ENCODE measurements at places on chromosomes 5 and 9.

- no peak for DNase-seq
These were observed 191.6 kb upstream of the CTNND2 start for GRCh38 chr5:12095808-12096281.

GRCh38 chr9:17003576-17004240, 131.1 kb upstream of the CNTLN start:
- DNase-seq, result no peak

- DNase-seq, result no peak
These were observed 181.2 kb upstream of the DMAC1 start for GRCh38 chr9:7980691-7981289.

- no peak for DNase-seq
These were observed 36.5 kb upstream of the HSPA9 start for GRCh38 chr5:138611678-138612218.

DNA sequence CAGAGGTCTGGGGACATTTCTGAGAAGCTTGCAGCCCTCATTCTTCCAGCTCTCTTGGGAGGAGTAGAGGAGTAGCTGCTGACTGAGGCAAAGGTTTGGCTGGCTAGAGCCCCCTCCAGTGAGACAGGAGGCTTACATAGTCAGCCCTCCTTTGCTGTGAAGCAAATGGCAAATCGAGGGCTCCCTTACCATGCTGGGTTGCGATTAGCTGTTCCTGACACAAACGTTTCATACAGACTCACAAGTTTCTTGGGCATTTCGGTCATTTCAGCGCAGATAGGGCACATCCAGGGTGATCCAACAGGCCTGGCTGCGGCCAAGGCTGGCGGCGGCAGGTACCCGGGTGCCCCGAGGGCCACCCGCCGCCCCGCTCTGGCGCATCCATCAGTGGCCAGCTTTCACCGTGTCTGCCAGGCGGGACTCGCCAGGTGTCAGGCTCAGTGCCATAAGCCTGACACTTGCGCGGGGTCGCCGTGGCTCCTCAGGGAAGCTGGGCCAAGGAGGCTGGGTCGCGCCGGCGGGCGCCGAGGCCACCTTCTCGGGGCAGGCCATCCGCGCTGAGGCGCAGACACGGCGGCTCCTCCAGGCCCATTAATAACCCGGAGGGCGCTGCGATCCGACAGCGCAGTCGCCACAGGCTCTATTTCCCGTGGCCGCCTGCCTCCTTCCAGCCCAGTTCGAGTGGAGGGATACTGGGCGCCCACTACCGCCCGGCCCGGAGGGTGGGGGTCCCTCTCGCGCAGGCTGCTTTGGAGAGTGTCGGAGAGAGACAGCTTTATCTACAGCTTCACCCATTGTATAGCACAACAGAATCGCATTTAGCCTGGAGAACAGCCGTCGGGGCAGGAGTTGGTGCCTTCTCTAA, 9.1 kb downstream of the PRDM6 start:
- peak; percentile 20 for DNase-seq

DNA sequence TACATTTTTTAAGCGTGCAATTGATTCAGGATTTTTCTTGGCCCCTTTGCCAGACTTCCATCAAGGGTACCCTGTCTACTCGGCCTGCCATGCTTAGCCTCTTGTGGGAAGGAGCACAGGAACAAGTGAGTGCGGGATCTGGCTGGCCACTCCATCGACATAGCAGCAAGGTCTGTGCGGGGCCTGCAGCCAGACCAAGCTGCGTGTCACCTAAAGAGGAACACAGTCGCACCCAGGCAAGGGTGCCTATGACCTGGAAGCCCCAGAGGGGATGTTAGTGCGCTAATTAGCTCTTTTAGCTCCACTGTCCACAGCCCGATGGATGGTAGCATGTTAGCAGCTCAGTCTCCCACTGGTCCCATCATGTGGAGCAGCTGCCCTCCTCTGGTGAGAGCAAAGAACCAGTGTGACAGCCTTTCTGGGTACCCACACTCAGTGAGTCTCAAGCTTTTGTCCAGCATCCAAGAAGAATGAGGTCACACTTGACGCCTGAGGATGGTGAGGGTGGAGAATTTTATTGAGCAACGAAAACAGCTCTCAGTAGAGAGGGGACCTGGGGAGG, 38.7 kb downstream of the FTMT start:
- peak; percentile 16 for DNase-seq

DNA sequence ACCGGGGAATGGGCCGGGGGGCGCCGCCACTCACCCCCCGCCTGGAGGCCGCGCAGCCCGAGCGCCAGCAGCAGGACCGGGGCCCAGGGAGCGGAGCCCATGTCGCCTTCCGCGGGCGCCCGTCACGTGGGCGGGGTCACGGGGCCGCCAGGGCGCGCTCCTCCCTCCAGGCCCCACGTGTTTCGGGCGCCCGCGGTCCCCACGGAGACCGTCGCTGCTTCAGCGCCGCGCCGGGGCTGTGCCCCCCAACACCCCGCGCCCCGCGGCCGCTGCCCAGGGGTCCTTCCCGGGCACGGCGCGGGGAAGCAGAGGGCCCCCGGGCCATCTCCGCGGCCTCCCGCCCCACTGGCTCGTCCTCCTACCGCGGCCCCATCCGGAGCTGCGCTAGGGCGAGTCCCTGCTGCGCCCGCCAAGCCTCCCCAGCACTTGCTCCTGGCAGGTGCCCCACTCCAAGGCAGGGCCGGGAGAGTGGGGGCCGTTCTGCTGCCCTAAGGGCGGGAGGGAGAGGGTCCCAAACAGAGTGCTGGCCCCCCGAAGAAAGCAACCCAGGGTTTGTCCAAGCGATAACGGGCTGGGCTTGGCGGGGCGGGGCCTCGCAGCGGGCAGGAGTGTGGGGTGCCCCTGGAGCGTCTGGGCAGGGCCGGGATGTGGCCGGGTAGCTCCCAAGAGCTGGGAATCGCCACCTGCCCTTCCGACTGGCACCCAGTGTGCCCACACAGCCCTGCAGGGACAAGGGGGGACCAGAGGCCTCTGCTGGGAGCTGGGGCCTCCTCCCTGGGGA, at the start of gene DPP7:
DPP7 (minus strand) TSS at position 121 of the 781 bp plus-strand sequence; CDS start at position 101, 20 bp downstream.
- no peak for DNase-seq

DNA sequence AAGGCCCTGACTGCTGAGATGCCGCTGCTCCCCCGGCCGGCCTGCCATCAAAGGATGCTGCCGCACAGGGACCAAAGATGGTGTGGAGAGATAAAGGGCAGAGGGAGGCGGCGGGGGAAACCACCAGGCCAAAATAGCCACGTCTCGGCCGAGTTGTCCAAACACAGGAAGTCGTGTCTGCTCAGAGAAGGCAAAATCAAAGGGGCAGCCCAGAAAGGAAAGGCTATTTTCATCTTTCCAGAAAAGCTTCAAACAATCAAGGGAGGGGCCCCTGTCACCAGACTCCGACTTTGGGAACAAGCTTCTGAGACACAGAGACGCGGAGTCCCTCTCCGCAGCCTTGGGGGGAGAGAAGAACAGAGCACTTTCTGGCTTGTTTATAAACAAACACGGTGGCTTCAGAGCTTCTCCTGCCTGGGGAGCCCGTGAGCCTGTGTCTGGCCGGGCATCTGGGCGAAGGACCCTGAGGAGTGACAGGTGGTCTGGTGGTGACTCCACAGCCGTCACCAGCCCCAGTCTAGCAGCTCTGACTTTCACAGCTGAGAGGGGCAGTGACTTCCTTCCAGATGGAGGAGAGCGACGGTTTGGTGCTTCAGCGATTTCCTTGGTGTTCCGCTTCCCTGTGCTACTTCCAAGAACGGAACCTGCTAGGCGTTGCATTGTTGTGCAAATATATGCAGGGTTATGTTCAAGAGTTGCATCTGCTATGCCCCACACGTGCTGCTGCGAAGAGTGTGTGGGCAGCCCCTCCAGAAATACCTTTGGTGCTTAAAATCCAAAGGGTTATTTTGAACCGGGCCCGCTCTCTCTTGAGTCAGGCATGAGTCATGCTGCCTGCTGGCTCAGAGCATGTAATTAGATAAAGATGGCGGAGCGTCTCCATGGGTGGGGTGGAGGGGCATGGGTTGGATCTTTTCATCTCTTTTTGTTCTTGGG, 24.0 kb downstream of the ADAMTSL2 start:
- no peak for DNase-seq

DNA sequence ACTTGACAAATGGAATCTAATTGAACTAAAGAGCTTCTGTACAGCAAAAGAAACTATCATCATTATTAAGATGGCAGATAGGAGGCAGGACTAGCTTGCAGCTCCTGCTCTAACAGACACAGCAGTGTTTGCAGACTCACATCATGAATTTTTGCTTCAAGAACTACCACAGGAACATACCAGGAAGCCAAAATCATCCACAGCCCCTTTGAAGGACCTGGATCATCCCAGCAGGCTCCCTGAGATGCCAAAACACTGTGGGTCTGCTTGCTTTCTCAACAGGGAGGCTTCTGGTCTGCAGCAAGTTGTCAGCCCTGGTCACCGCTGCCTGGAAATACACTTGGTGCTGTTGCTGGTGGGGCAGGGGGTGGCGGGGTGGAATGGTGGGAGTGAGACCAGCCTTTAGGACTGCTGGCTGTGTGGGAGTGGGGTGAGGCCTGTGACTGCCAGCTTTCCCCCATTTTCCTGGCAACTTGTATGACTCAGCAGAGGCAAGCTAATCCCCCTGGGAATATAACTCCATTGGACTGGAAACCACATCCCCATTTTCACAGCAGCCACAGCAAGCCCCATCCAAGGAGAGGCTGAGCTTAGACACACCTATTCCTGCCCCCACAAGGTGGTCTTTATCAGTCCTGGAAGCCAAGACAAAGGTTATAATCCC, 533.8 kb upstream of the CYLC2 start:
- no peak for DNase-seq

GRCh38 chr5:93611273-93611975, 28.4 kb downstream of the NR2F1 start:
- no peak for DNase-seq

DNA sequence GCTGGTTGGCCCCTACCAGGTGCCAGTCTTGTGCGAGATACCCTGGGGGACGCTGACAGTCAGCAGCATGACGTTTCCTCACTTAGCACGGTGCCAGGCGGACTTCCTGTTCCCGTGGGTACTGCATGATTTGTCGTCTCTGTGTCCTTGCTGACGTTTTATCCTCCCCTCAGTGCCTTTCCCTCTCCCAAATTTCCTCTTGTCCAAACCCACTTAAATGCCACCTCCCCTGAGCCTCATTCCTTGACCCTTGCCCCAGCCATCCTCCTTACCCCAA, 60.6 kb upstream of the SAP30L start:
- no peak for DNase-seq

DNA sequence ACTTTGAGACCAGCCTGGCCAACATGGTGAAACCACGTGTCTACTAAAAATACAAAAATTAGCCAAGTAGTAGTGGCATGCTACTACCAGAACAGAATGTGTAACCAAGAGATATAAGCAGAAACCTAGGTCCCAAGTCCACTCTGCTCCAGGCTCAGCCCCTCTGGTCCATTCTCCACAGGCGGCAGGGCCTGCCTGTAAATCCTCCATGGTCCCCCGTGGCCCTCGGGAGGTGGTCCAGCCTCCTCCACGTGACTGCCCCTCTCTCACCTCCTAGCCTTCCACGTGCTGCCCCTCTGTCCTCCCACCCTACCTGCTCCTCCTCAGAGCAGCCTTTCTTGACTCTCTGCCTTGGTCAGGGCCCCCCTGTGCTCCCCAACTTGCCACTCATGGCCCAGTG, 127.4 kb downstream of the GAPVD1 start:
- no peak for DNase-seq

- DNase-seq, result no peak
These were observed 355.4 kb upstream of the WWC1 start for GRCh38 chr5:167936022-167936421.

GRCh38 chr5:136682986-136683385, 317.6 kb upstream of the TRPC7 start:
- DNase-seq, result no peak

GRCh38 chr5:91384671-91385430, 1.7 kb upstream of the ARRDC3 start:
- no peak for DNase-seq

DNA sequence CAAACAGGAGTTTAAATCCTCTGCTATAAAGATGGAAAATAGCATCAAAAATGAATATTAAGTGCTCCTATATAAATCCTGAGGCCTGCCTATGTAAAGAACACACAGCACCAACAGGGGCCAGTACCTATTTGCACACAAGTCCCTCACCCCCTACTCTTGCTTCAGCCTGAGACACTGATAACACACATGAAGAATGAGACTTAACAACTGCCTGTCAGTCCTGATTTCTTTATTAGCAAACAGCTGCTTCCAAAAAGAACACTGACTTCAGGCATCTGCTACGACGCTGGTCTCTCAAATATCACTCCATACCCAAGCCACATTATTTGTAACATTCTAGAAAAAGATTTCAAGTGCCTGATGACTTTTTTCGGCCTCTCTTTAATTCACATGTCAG, 55.5 kb downstream of the MYO10 start:
- DNase-seq, result no peak
